ENCODE measurements at places on chromosomes 4 and X.

- DNase-seq = no peak
Observed at GRCh38 chrX:68190799-68191198, 242.5 kb downstream of the OPHN1 start.

DNA sequence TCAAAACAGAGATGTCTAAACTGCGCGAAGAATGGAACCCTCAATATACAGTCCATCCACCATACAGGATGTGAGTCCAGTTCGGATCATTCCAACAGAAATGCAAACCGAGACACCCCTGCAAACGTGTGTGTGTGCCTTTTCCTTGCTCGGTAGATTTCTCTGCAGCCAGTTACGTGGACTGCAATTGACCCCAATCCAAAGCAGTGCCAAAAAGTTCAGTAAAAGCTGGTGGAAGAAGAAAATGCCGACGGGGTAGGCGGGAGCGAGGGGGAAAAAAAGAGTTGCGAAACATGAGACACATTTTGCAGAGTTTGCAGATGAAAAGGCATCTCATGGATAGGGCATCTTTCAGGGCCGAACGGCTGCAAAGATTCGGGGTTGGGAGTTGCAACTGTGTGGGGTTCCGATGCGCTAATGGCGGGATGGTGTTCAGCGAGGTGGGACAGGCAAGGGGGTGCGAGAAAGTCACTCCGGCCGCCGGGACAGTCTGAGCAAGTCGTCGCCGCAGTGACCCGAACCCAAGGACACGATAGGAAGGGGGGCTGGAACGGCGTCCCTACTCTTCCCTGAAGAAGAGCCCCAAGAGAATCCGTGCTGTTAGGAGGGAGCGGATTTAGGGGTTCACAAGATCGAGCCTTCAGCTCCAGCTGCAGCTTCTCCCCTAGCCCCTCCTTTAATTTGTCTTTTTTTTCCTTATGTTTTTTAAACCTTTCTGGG lies 3.8 kb downstream of the PHOX2B start:
- DNase-seq = no peak

GRCh38 chr4:128268970-128269369 lies 18.6 kb downstream of the PGRMC2 start:
- no peak for DNase-seq

GRCh38 chr4:15153662-15154061 lies 151.4 kb downstream of the CPEB2 start:
- DNase-seq = no peak

DNA sequence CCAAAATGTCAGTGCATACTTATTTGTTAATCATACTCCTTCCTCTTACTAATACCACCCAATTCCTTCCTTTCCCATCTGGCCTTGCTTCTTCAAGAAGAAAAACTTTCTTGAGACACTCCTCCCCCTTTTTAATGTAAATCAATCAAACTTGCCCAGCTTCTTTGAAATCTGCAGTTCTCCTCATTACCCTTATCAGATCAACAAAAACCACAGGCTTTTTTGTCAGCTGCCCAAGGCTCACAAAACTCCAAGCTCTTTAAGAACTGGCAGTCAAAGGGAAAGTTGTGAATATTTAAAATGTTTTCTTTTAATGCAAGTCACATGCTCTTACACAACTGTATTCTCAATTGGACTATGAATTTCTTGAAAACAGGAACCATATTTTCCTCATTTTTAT lies 11.3 kb upstream of the MYOZ2 start:
- DNase-seq = no peak

DNA sequence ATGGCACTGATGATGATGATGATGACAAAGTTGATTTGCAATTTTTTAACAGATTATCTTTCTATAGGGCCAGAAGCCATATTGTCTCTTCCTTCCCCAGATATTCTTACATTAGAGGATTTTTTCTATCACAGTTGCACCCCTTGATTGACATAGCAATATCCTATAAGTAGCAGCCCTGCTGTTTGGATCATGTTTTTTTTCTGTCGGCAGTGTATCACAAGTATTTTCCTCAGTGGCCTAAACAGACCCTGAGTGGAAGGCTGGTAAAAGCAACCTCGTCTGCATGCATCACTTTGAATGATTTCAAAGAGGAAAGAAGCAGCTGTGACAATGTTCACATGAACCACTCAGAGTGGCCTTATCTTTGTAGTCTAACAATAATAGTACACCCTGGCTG lies 41.0 kb downstream of the FAT4 start:
- no peak for DNase-seq

- DNase-seq = no peak
Observed at GRCh38 chr4:170497112-170497511, 407.4 kb upstream of the AADAT start.

DNA sequence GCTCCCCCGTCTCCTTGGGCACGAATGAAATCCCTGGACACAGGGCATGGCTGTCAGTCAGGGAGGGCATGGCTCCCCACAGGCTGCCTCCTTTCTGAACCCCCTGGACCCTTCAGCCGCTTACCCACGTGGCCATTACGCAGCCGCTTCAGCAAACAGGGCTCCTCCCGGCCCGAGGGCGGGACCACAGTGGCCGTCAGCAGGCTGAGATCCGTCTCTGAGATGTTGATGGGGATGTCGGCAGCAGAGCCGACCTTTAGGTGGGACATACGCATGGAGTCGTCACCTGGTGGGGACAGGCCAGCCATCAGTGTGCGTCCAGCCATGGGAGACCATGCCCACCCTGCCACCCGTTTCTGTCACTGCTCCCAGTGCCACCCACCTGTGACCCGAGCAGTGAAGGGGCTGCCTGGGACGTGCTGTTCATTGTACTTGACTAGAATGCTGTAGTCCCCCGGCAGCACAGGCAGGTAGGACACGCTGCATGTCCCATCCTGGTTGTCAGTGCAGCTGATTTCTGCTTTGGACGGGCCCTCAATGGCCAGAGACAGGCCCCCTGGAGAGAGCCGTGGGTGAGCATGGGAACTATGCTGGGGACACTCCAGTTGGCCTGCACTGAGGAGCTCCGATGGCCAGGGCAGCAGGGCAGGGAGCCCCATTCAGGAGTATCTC lies 21.1 kb downstream of the FLNA start:
- DNase-seq = no peak

GRCh38 chr4:103774326-103774825 lies 54.6 kb upstream of the TACR3 start:
- no peak for DNase-seq

DNA sequence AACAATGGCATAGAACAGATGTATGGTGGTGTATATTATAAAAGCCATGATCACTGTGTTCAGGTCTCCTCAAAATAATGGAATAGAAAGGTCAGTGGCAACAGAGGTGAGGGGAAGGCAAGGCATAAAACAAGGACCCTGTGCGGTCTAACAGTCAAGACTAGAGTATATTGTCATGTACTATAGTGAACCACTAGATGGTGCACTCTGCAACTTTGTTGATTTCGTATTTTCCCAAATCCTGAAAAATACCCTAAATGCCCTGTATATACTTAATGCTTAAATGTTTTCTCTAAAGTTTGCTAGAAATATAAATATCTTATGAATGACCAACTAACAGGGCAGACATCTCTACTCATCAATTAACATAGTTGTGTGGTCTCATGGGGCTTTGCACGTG lies 453.0 kb downstream of the PCDH11X start:
- no peak for DNase-seq

DNA sequence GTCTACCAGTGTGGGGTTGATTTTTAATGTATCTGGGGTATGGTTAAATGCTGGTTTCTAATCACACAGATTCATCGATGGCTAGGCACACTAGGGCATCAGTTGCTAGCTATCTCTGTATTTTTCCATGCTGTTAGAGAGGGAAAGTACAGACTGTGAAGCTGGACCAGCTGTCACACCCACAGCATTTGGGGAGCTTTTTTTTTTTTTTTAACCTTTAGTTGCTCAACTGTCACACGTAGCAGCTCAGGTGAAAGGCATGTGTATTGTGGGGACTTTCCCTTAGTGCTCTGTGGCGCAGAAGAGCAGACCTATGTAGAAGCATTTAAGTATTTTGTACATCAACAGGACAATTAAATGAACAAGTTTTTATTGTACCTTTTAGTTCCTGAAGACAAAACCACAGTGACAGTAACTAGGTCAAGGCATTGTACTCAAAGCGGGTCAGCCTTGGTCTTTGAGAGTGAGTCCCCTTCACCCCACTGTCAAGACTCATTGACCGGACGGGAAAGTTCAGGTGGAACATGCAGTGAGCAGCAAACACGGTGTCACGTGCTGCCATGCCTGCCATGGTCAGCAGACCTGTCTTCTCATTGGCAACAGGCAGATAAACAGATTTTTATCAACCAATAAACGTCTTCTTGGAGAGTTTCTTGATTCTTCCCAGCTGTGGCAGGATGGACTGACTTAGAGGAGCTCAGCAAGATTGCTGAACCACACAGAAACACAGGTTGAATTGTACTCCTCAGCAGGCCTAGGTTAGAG lies 65.3 kb downstream of the CASP3 start:
- DNase-seq = no peak

GRCh38 chr4:123589301-123589700 lies 192.7 kb downstream of the SPRY1 start:
- no peak for DNase-seq

- DNase-seq = no peak
Observed at GRCh38 chr4:36772154-36772516, 472.4 kb upstream of the NWD2 start.

DNA sequence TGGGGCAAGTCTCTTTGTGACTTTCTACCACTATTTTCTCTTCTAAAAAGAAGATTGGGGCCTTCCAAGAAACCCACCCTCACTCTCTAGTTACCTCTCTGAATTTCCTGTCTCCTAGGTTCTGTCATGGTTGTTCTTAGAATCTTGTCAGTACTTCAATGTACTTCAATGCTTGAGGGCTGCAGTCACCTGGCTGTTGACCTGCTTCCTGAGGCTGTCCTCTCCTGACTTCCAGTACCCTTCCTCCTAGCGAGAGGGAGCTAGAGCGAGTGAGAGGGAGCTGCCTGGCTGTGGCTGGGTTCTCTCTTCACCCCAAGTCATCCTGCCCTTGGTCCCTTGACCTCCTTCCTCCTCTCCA lies 17.7 kb downstream of the CD99L2 start:
- no peak for DNase-seq
